ENCODE measurements at places on chromosomes 2 and 18.

- DNase-seq = no peak
Observed at GRCh38 chr2:25338401-25338800, 3.3 kb downstream of the DNMT3A start.

DNA sequence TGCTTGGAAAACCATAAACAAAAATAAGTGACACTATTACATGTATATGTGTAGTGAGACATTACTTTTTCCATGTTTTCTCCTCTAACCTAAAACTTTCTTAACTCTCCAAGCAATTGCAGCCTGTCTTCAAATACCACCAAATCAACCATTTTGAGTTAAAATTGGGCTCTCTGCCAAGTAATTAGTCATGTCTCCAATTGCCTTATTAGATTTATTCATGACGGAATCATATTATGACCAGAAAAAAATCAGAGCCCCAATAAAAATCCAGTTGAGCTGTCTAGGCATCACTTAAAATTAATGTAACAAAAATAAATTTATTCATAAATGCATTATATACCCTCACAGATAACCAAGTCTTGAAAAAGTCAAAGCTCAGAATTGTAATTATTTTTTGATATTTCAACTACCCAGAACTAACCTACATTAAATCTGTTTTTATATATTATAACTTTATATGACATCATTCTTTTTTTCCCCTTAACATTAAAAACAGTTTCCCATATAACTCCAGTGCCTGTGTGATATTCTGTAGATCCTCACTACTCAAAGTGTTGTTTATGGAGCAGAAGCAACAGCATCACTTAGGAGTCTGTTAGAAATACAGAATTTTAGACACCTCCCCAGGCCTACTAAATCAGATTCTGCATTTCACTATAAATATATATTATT lies 157.0 kb downstream of the ERBB4 start:
- DNase-seq = no peak

DNA sequence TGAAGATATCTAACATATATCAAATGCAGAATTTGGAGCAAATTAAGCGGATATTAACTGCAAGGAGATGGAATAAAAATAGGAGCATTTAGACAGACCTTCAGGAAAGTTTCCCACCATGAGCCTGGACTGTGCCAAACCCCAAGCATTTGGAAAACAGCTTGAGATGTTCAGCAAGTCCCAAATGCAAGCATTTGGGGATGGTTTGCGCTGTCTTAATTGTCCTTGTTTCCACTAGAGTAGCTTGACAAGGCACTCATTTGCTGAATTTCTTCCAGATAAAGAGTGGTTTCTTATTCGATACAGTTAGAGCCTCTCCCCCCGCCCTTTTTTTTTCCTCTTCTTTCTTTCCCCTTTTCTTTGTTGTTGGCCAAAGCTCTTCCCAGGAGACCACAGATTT lies 77.1 kb upstream of the CDC42EP3 start:
- no peak for DNase-seq

DNA sequence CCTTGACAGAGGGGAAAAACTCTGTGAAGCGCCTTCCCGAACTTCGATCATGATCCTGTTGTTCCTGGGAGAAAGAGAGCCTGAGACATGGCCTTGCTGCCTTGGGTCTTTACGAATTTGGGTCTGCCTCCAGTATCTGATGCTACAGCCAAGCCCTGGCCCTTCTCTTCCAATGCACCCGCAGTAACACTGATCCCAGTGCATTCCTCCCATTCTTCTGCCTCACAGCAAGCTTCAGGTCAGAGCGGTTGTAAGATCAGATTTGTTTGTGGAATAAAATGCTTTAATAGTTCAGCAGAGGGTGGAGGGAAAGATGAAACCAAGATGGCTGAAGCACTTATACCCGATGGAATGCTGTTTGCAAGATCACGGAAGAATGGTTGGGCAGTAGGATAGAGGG lies 196.7 kb upstream of the SIX2 start:
- no peak for DNase-seq

DNA sequence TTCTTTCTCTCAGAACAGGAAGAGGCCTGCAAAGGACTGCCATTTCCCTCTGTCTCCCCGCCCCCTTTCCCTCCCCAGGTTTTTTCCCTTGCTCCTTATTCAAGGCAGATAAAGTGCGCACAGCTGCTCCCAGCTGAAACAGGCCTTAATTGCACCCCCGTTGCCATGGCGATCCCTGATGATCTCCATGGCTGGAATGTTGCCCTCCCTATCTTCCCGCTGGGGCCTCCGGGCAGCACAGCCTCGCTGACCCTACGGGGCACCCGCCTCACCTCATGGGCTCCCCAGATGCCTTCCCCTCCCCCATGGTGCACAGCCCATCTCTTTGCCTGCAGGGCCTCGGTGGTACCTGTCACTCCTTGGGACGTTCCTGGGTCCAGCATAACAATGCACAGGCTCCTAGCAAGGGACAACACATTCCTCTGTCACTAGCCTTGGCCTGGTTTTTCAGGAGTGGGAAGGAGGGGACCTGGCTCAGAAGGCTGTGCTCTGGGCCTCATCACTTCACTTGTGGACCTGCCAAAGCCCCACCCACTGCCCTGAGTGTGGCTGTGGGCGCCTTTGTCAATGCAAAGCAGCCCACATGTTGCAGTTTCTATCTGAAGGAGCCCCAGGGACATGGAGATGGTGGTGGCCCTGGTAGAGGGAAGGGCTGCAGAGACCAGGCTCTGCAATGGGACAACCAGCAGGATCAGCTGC lies 115.0 kb downstream of the CELF4 start:
- no peak for DNase-seq

DNA sequence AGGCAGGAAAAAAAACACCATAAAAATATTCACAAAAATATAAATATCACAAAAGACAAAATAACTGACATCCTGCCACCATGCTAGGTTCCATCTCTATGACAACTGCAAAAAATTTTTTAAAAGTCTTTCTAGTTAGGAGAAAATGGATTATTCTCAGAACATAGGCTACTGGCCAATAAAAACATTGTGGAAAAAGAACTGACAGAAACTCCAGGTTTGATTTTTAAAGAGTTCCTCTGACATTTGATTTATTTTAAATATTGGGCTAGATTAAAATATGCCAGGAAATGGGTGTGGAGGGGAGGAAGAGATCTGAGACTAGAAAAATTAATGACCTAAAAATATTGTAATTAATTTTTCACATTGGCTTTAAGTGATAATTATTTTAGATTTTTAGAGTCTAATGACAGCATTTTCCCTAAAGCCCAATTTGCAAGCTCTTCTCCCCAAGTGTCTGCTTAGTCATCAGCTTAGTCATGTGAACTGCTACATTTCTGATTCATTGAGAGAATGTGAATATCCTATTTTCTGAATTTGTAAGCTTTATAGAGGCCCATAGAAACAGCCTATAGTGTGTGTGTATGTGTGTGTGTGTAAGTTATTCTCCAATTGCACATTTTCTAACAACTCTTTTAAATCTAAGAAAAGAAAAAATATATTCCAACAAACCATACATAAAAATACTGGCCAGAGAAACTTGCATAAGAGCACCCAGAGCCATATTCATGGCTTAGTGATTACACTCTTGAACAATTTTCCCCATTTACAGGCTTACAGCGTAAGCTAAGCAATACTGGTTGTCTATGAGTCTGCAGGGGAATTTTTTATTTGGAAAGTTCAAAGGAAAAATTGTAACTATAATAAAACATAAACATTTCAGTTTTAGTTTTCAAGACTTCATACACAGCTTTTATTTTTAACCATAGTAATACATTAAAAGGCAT lies 48.4 kb downstream of the TMEFF2 start:
- no peak for DNase-seq
